ENCODE measurements at places on chromosomes 16 and 17.

GRCh38 chr17:50519141-50519834, 11.0 kb downstream of the MYCBPAP start:
- DNase-seq = no peak

DNA sequence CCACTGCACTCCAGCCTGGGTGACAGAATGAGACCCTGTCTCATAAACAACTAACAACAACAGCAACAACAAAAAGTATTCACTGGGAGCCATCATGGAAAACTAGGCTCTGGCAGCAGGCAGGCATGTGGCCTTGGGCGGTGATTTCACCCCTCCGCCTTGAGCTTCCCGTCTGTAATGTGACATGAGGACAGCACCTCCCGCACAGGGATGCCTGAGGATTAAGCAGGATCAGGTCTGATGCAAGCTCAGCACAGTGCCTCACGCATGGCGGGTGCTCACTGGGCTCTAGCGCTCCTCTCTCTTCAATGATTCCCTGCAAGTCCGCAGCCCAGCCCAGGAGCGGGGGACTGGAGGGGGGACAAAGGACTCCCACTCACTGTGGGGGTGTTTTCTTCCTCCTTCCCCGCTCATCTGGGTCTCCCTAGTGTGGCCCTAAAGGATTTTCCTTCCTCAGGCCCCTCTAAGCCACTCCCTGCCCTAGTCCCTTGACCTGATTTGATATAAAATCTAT, 2.8 kb downstream of the PLCD3 start:
- no peak for DNase-seq

- DNase-seq = no peak
Observed at GRCh38 chr17:57966875-57967274, 11.7 kb upstream of the CUEDC1 start.

GRCh38 chr17:72683506-72684404, 408.7 kb downstream of the SLC39A11 start:
- DNase-seq = no peak

DNA sequence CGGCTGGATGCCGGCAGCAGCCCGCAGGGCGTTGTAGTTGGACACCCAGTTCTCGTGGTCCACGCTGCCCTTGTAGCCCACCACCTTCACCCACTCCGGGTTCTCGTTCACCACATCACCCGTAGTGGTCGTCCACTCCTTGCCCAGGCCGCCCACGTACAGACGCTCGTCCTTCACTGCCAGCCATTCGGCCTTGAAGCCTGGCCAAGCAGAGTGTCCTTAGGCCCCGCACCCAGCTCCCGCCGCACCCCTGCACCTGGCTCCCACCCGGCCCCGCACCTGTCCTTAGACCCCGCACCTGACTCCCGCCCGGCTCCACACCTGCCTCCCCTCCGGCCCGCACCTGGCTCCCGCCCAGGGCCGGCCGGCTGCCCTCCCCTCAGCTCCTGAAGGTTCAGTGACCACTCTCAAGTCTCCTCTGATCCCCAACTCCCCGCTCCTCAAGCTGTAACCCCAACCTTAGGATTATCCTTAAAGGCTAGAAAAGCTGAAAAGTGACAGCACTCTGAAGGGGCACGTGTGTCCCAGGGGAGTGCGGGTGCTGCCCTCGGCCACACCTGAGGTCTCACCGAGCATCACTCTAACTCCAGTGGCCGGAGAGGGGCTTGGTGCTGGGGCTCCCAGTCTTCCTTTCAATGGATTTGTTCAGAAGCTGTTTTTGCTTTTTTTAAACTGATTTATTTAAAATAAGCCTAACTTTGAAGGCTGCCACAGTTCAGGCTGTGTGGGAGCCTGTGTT, 14.4 kb downstream of the CANT1 start:
- no peak for DNase-seq

DNA sequence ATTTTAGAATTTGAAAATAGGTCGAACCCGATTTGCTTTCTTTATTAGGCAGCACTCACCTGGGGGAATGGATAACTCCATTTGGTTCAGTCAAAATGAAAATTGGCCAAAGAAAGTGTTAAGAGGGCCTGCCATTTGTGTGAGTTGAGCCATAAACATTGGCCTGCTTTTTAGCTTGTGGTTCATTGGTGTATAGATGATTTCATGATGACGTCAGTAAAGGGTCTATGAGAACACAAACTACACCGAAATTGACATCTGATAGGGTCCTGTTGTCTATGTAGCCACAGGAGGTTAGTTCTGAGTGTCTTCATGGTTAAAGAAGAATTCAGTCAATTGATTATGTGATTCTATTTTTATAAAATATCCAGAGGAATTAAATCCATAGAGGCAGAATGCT, 1001.5 kb upstream of the EEF2KMT start:
- DNase-seq = no peak

DNA sequence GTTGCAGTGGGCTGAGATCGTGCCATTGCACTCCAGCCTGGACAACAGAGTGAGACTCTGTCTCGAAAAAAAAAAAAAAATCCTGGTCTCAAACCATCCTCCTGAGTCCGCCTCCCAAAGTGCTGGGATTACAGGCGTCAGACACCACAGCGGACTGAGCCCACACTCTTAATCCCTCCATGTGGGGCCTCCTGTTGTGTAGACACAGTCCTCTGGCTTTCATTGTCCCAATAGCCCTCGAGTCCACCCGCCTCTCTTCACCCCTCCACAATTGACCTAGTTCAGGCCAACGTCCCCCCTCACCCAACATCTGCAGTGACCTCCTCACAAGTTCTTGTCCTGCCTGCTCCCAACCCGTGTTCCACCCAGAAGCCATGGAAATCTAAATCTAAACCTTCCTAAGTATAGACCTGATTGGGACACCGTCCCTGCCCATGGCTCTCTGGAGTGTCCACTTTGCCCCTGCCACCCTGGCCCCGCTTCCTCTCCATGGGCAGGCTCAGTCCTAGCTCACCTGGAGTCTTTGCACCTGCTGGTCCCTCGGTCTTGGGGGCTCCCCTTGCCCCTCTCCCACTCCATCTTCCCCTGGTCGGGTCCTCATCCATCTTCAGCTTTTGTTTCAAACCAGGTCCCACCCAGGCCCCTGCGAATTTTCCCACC, 46.7 kb downstream of the HAPSTR1 start:
- no peak for DNase-seq

- no peak for DNase-seq
Observed at GRCh38 chr17:32723310-32723955, 153.5 kb downstream of the MYO1D start.

- DNase-seq = no peak
Observed at GRCh38 chr17:52824542-52824941, 666.0 kb upstream of the CA10 start.

GRCh38 chr16:64926476-64926875, 195.4 kb downstream of the CDH11 start:
- no peak for DNase-seq

GRCh38 chr16:84193480-84193879, 2.5 kb downstream of the ADAD2 start:
- DNase-seq = peak; percentile 20

DNA sequence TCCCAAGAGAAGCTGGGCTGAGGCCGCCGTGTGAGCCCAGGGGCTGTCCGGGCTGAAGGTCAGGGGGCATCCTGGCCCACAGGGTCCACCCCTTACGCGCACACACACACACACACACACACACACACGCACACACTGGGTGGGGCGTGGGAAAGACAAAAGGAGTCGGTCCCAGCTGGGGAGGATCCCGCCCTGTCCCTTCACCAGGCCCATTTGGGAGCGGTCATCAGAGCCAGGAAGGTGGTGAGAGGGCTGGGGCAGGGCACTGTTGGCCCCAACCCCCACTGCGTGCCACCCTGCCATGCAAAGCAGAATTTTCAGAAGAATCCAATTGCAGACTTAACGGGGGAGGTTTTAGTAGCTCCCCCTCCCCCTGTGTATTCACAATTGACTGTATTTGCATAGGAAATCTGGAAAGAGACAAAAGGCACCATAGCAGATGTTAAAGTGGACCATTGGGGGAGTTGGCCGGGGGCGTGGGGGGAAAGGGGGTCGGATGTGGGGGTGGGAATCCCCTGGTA, 11.3 kb upstream of the CD300A start:
- no peak for DNase-seq

- peak; percentile 22 for DNase-seq
Observed at GRCh38 chr17:18025945-18026776, 12.8 kb downstream of the ATPAF2 start.

DNA sequence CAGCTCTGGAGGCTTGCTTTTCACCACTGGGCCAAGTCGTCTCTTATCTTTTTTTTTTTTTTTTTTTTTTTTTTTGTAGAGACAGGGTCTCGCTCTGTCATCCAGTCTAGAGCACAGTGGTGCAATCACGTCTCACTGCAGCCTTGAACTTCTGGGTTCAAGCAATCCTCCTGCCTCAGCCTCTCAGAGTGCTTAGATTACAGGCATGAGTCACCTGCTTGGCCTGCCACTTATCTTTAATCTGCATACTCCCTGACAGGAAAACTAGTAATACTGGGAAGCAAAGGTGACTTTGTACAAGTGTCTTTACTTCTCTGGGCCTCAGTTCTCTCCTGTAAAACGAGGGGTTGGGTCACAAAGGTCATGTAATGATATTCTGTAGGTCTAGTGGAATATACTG, 15.0 kb downstream of the NTN1 start:
- DNase-seq = no peak

DNA sequence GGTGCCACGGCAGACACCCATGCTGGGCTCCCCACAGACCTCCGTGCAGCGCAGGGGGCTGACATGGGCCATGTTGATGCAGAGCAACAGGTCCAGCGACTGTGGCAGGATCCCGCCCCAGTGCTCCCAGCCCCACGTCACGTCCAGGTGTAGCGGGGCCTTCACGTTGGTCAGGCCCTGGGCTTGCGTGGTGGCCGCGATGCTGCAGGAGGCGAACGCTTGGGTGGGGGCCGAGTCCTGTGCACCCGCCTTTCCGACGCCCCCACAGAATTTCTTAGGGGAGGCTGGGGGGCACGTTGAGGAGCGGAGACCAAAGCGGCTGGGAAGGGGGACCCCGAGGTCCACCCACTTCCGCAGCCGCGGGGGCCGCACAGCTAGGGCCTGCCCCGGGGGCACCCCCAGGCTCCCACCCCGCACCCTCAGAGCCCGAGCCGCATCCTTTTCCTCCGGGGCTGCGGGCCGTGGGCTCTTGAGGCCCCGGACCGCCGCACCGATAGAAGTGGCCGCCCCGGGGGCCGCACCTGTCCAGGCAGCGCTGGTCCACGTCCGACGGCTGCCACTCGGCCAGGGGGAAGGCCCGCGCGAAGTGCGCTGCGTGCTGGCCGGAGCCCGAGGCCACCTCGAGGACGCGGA, 416 bp downstream of the METTL26 start:
- no peak for DNase-seq

DNA sequence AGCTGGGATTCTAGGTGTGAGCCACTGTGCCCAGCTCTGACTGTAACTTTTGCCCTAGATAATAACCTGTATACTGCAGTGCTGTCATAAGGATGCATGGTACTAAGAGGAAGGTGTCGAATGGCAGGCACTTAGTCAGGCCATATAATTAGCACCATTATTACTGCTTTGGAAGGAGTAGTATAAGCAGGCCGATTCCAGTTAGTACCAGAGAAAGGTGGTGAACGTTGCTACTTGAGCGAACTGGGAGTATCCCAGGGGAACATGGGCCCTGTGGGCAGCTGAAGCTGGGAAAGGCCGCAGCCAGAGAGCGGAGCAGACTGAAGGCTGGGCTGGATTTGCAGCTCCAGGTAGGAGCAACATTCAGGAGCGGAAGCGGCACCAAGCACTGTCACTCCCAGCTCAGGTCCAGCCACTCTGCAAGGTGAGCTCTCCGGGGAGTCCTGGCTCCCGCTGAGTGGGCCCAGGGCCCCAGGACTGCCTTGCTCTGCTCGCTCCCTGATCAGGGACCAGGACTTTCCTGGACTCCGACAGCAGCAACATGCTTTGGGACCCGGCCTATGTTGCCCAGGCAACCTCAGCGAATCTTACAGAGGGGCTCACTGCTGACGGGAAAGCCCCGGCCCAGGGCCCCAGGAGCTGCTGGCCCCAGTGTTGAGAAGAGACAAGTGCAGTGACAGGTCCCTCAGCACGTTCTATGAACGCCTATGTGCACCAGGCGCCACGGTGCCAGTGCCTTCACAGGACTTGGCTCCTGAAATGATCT, 28.6 kb downstream of the C16orf74 start:
- DNase-seq = no peak

DNA sequence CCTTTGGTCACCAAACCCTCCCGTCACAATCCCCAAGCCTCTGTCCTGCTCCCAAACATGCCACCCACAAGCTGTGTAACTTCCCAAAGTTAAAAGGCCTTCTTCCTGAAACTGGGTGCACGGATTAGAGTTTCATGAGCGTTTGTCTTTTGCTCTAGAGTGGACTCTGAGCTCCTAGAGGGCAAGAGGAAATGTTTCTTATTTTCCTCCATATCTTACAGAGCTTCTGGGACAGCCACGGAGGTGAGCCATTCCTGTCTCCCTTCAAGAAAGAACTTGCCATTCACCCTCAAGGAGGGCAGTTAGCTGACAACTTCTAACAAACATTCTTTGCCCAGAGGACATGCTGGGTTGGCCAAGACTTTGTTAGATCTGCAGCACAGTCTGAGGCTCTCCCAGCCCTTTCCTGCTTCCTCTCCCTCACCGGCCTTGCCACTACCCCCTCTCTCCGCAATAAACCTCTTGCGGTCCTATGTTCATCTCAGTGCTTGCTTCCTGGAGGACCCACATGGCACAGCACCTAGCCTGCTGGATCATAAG, 2.6 kb upstream of the MYCBPAP start:
- no peak for DNase-seq

- DNase-seq = no peak
Observed at GRCh38 chr16:88721236-88721635, 14.9 kb downstream of the CTU2 start.

DNA sequence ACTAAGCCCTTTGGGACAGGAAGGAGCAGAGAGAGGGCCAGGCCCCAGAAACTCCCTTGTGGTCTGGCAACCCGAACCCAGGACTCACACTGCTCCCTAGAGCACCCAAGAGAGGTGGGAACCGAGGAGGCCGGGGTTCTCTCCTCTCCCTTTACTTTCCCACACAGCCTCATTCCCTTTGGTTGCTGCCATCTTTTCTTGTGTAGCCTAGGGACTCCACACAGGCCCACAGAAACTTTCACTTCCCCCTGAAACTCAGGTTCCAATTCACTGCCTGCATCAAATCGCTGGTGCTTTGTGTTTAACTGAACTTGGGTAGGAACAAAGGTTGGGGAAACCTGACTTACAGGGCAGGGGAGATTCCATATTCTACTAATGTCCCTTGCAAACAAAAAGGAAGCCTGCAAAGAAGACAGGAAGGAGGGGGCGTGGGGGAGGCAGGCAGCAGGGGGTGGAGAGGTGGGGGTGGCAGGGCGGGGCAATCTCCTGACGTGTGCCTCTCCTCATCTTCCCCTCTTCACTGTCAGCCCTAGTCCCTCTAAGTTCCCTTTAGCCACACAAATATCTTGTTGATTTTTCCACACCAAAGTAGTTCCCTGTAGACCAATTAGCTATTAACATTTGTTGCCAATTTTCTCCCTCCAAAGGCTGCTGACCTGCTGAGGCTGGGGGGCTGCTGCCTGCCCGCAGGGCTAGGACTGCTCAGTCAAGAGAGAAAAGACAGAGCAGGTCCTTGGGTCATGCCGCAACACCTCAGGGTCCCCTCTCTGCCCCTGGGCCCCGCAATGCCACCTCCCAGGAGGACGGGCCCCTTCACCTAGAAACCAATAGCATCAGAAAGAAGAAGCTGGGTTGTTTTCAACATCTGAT, 8.0 kb downstream of the ST3GAL2 start:
- DNase-seq = peak; percentile 69

All from stimulated activated naive CD8-positive, alpha-beta T cell treated with anti-CD3 and anti-CD28 coated beads, Interleukin-15, Interleukin-2, amounts not matched to agents 100 U/mL and 50 U/mL, for 24 hours (primary cell).